ENCODE measurements at places on chromosomes 11 and 22. TPM values are rescaled to one million over a fixed set of nuclear protein-coding genes. Genes with fewer than 3 reads are reported as not detected.
A peak's percentile ranks its signal among the peaks of the same experiment; 100 is the strongest.

DNA sequence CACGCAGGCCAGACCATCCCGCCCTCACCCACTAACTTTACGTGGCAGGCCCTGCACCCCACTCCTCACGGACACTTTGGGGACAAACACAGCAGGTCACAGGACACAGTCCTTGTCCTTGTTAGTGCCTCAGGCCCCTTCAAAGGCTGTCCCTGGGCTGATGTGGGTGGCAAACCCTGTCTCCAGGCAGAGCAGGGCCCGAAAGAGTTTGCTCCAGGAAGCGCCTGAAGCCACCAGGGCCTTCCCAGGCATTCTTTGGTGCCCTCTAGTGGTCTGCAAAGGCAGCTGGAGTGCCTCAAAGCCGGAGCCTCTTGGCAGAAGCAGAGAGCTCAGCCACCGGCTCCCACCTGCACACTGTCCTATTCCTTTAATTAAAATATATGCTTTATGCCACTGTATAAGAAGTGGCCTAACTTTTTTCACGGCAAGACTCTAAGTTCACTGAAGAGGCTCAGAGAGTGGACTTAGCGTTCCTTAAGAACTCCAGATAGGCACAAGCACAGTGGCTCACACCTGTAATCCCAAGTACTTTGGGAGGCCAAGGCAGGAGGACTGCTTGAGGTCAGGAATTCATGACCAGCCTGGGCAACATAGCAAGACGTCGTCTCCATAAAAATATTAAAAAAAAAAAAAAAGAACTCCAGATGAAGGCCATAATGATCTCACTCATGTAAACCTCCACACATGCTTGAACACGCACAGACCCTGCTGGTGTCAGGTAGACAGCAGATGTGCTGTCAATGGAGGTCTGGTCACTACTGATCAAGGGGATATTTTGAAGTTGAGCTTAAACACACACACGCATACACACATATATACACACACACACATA lies 11.1 kb downstream of the TXN2 start:
- DNase-seq, result peak; percentile 79

- DNase-seq, result no peak
Measured at GRCh38 chr11:8365216-8365941, 101.7 kb upstream of the LMO1 start.

DNA sequence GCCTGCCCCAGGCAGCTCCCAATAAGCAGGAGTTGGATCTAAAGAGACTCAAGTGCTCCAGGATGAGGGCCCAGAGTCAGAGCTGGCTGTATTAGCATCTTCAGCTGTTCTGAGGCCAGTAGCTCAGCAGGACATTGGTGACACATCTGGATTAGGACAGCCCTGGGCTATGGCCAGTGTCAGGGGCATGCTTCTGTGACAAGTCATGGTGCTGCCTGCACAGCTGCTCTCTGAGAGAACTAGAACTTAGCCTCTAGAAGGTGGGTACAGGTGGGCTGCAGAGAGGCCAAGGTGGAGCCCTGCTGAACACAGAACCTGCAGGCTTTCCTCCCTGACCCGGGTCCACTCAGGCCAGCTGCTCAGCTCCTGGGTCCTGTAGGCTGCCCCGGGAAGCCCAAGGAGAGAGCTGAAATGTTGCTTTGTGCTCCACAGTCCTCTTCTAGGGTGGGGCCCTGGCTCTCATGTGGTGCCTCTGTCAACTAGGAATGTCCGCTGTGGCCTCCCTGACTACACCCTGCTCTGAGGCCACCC lies 426.9 kb downstream of the SOX6 start:
- no peak for DNase-seq

GRCh38 chr11:118142081-118142480 lies 10.5 kb downstream of the SCN4B start:
- DNase-seq, result no peak

DNA sequence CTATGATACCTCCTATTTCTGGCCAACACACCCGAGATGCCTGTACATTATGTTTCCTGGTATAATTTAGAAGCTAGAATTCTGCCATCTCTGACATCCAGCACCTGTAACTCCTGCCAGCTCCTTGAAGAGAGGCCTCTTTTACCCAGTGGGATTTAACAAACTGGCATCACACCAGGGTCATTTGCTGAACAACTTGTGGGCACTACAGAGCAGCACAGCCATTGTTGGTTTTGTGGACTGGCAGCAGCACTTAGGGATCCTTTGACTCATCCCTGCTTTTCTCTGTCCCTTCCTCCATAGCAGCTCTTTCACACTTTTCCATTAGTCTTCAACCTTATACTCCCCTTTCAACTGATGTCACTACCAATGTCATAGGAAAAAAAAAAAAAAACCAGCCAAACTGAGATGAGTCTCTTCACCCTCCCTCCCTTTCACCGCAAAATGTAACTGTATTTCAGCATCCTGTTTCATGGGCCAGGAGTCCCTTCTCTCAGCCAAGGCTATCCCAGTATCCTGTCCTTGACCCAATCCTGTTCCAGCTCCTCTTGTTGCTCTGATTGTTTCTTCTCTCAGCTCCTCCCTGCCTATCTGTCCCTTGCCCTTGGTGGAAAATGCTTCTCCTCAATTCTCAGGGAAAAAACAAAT lies 68.7 kb downstream of the PPFIBP2 start:
- no peak for DNase-seq

GRCh38 chr11:19703211-19703610 lies 9.4 kb upstream of the NAV2 start:
- DNase-seq, result no peak

DNA sequence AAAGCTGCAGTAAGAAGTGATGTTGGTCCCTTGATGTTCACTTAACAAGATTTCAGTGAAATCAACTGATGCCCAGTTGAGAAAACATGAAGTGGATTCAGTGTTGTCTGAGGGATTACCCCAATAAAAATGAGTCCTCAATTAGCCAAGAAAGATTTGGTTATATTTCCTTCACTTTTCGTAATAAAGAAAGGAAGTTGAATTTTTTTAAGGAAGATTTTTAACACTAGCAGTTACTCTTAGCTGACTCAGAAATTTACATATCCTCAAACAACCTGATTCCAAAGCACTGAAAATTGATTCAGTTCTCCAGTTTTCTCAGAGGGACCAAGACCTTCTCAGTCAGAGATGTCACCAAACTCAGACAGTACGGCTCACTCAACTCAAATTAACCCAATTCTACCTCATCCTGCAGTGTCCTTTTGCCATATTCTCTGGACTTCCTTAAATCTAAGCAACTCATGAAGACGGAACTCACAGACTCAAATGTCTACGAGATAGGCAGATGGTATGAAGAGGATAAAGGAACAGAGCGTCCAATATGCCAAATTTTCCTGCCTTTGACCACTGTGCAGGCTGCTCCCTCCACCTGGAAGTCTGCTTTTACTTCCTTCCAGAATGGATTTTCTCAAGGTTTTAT lies 22.8 kb downstream of the SLC5A4 start:
- DNase-seq, result no peak

GRCh38 chr22:39270280-39270679 lies 25.5 kb upstream of the PDGFB start:
- DNase-seq, result no peak

GRCh38 chr11:74559934-74560309 lies 32.5 kb upstream of the POLD3 start:
- no peak for DNase-seq

DNA sequence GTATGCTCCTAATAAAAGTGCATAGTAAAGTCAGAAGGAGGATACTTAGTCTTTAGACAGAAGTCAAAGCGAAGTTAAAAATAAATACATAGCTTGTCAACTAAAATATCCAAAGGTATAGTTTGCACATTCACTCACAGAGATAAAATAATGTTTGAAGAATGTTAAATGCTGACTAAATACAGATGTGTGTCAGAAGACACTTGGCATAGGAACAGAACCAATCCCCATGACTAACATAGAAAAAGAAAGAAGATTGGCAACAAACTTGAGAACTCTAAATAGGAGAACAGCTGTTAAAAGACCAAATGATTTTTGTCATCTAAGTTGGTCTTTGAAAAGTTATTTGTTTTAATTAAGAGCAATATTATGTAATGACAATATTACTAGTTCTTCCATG lies 1172.1 kb upstream of the RAG2 start:
- DNase-seq, result no peak

GRCh38 chr11:110069158-110069737 lies 23.9 kb upstream of the ZC3H12C start:
- DNase-seq, result no peak

GRCh38 chr11:16861862-16862261 lies 123.4 kb downstream of the C11orf58 start:
- no peak for DNase-seq

DNA sequence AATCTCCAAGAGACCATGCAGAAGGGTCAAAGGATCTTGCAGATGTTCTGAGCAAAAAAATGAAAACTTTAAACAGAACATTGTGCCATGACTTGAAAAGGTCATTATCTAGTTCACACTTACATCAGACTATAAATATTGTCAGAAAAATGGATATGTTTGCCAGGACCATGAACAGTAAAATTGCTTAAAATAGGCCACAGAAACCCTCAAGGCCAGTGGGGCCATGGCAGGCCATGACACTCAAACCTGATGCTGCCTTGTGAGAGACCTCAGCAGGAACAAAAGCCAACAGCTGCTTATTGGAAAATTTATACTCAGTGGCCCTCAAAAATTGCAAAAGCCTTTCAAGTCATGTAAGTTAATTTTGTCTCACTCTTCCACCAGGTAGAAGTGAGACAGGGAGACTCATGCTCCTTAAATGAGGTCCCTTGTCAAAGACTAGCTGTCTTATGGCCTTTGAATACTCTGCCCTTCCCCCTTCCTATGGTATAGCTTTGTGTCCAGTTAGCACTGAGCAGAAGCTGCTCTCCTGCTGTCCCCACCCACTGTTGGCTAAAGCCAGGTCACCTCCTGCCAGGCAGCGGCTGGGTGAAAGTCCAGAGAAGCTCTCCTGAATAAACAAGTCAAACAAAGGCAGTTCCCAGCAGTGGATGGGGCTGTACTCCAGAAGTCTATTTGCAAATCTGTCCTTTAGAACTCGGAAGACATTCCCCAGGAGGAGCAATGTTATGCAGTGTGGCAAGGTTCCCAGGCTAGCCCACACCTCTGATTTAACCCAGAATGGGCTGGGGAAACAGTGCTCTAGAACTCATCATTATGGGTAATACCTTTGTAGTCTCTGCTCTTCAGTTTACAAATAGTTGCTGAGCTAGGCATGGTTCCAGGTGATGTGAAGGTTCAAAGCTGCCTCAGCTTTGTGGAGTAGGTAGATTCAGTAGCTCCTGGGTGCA lies 21.4 kb downstream of the ADM start:
- no peak for DNase-seq

- DNase-seq, result no peak
Measured at GRCh38 chr11:102112509-102112821, 2.2 kb downstream of the YAP1 start.

DNA sequence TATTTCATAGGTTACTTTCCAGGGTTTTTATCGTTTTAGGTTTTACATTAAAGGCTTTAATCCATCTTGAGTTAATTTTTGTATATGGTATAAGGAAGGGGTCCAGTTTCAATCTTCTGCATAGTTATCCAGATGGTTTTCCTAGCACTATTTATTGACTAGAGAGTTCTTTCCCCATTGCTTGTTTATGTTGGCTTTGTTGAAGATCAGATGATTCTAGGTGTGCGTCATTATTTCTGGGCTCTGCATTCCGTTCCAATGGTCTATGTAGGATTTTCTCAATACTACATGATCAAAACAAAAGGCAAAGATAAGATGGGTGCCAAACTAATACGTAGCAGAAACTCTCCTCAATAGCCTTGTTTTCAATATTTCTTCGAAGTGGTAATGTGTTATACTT lies 14.3 kb upstream of the RIC3 start:
- no peak for DNase-seq

DNA sequence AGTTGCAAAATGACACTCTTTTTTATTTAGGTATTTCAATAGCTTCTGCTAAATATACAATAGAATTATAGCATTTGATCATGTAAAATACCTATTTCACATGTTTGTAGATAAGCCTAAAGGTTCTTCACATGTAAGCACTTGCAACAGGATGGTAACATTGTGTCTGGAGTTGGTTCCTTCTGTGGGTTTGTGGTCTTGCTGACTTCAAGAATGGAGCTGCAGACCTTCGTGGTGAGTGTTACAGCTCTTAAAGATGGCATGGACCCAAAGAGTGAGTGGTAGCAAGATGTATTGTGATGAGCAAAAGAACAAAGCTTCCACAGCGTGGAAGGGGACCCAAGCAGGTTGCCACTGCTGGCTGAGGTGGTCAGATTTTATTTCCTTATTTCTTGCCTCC lies 246.4 kb upstream of the PDGFD start:
- no peak for DNase-seq

- no peak for DNase-seq
Measured at GRCh38 chr11:74310857-74311256, 583 bp downstream of the P4HA3 start.

DNA sequence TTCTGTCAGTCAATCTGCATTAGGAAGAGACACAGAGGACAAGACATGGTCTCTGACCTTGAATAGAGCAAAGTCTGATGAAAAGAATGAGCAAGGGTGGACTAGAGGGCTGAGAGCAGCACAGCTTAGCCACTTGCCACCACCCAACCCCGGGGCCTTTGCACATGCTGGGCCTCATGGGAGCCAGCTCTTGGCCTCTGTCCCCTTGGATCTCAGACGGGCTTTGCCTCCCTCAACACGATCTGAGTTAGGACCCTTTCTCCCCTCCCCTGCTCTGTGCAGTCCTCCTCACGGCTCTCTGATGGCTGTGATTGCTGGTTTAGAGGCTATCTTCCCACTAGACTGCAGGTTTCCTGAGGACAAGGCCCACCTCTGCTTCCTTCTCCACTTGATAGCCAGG lies 131.6 kb upstream of the B3GAT1 start:
- no peak for DNase-seq

DNA sequence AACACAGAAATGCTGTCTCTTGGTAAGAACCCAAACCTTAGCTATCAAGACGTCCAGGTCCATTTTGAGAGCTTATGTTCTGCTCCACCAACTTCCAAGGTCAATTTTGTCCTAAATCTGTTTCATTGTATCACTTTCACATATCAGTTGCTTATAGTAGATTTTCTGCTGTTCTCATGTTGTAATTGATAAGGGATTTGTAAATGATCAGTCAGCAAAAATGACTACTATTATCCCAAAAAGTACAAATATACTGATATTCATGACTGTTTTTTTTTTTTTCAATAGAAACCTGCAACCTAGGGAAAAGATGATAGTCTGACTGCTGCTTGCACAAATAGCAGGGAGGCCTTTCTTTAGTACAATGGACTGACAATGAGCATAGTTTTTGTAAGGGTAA lies 128.1 kb downstream of the ARHGAP20 start:
- DNase-seq, result no peak

- no peak for DNase-seq
Measured at GRCh38 chr11:44580701-44581100, 15.2 kb downstream of the CD82 start.

- DNase-seq, result no peak
Measured at GRCh38 chr11:28303477-28304191, 195.4 kb downstream of the METTL15 start.

- DNase-seq, result no peak
Measured at GRCh38 chr11:8329336-8329735, 65.7 kb upstream of the LMO1 start.

GRCh38 chr11:67629386-67630227 lies at the start of gene NUDT8:
Gene NUDT8, minus strand, starts transcription at chr11:67629937. Its CDS starts 26 bp downstream, at chr11:67629911.
- DNase-seq, result peak; percentile 85

PKNOX2 gene
- total RNA-seq, result not detected

MMP20 gene
- not detected for total RNA-seq

PIK3C2A gene
- total RNA-seq, result 31.8 TPM

OR52H1 gene
- total RNA-seq, result not detected

SCGB1D2 gene
- total RNA-seq, result not detected

MRGPRX3 gene
- not detected for total RNA-seq

SLC3A2 gene
- 399 TPM for total RNA-seq

BCO2 gene
- total RNA-seq, result 0.49 TPM

UQCR10 gene
- 96.5 TPM for total RNA-seq

Data from activated T-helper 1 cell treated with anti-CD3 and anti-CD28 coated beads, Interleukin-12 subunit alpha, Interleukin-12 subunit beta, Interleukin-2, Interleukin-4 antibody, amounts not matched to agents 30 ng/mL and 10 ng/mL and 1 ng/mL, durations not matched to agents 14 hours and 24 hours and 36 hours (primary cell).